ENCODE measurements at places on chromosomes 4 and X. TPM values are rescaled to one million over a fixed set of nuclear protein-coding genes. Genes with fewer than 3 reads are reported as not detected.

- no peak for DNase-seq
Measured at GRCh38 chr4:39873823-39874222, 103.9 kb downstream of the PDS5A start.

DNA sequence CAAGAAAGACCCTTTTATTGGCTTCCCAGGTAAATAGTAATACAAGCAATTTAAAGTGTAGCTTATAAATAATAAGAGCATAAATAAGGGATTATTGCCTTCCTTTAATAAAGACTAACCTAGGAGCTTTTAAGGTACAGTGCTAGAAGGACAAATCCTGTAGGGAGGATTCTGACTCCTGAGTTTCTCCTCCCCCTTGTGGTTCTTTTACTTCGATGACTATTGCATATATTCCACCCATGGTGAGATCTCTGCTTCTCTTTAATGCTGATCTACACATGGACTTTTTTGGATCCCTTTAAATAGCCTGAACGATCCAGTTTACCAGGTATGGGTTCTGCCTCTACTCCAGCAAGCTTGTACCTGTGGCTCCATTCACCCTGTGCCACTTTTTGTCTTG is 2.5 kb downstream of the GALNT7 start:
- peak; percentile 42 for DNase-seq

- DNase-seq: peak; percentile 16
Measured at GRCh38 chr4:42083816-42084215, 68.6 kb downstream of the BEND4 start.

GRCh38 chr4:8642651-8643321 is 50.2 kb downstream of the CPZ start:
- DNase-seq: no peak

DNA sequence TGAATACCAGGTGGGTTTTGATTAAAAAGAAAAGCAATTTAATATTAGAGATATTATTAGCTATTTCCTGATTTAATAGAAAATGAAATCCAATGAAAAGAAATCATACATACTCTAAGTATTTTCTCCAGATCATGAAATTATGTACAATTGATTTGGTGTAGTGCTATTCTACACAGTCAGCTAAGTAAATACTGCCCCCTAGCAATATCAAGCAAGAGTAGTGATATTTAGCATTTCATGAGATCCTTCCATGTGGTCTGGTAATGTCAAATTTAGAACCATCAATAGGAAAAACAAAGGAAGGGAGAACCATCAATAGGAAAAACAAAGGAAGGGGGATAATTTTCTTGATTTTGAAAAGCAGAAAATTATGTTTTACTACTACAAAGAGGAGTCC is 114.6 kb downstream of the TBCK start:
- DNase-seq: no peak

- DNase-seq: no peak
Measured at GRCh38 chr4:169440446-169440845, 169.7 kb upstream of the SH3RF1 start.

GRCh38 chr4:80963051-80963450 is 67.5 kb upstream of the BMP3 start:
- DNase-seq: peak; percentile 29

Gene CCDC110
- not detected for total RNA-seq

- DNase-seq: no peak
Measured at GRCh38 chr4:119693126-119693525, 64.5 kb upstream of the PDE5A start.

Gene SPANXB1
- total RNA-seq: 0.55 TPM

DNA sequence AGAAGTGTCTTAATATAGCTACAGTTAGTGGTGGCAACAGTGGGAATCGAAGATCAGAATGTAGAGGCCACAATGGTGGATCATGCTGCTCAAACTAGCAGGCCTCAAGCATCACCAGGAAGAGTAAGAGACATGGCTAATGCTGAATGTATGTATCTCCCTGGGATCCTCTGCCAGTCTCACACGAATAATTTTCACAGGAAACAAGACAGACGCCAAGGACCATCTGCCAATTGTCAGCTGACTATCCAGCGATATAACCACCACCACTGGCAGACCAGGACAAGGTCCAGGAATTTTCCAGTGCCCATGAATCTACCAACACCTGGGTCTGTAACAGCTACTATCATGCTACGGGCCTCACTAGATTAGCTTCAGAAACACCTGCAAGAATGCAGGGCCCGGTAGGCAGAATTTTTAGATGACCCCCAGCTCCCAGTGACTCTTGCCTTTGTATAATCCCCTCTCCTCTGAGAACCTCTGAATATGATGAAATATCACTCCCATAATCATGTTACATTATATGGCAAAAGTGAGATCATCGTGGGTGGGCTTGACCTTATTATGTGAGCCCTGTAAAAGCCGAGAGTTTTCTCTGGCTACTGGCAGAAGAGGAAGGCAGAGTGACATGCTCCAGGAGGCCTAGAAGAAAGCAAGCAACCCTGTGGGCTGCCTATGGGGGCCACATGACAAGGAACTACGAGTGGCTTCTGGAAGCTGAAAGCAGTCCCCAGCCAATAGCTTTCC is 429.8 kb downstream of the BCOR start:
- DNase-seq: no peak

Gene EPGN
- total RNA-seq: not detected

- no peak for DNase-seq
Measured at GRCh38 chr4:88158038-88158488, 376 bp downstream of the ABCG2 start.

Gene STARD8
- 7.1 TPM for total RNA-seq

Gene CYLC1
- total RNA-seq: not detected

Gene SLITRK2
- total RNA-seq: not detected

DNA sequence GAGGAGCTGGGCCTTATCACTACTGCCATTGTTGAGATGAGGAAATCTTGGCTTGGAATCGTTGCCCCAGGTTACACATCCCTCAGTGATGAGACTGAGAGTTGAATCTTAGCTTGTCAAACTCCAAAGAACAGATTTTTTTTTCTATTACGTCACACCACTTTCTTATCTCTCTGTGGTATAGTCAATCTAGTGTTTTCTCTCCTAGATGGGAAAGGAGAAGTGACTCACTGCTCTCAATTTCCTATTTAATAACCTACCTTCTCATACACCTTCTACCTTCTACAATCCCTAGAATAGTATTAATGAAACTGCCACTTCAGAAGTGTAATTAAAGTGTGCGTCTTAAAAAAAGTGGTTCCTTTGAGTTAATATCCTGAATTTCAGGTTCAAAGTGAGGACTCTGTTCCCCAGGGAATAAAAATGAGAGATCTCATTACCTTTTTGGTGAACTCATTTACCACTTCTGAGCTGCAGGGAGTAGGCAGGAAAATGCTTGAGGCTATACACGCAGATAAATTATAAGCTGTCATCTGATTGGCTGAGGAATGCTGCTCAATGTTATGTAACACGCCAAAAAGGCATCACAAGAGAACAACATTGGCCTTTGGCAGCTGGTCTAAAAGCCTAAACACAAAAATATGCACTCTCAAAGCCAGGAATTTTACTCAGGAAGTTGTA is 59.3 kb downstream of the MAD2L1 start:
- DNase-seq: peak; percentile 58

DNA sequence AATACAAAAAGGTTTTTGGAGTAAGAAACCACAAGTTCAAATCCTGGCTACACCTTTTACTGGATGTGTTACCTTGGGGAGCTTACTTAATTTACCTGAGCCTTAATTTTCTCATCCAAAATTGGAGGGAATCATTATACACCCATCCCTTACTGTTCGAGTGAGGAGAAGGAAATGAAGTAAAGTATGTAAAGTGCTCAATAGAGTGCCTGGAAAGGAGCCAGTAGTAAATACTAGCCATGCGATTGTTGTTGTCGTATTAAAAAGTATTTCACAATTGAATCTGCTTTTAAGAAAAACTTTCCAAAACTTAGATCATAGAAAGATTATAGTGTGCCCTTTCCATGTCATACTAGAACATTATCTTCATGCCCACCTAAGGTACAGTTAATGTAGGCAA is 124.5 kb downstream of the ATXN3L start:
- no peak for DNase-seq

- no peak for DNase-seq
Measured at GRCh38 chr4:20255823-20256222, 4.1 kb downstream of the SLIT2 start.

Gene IL3RA
- not detected for total RNA-seq

DNA sequence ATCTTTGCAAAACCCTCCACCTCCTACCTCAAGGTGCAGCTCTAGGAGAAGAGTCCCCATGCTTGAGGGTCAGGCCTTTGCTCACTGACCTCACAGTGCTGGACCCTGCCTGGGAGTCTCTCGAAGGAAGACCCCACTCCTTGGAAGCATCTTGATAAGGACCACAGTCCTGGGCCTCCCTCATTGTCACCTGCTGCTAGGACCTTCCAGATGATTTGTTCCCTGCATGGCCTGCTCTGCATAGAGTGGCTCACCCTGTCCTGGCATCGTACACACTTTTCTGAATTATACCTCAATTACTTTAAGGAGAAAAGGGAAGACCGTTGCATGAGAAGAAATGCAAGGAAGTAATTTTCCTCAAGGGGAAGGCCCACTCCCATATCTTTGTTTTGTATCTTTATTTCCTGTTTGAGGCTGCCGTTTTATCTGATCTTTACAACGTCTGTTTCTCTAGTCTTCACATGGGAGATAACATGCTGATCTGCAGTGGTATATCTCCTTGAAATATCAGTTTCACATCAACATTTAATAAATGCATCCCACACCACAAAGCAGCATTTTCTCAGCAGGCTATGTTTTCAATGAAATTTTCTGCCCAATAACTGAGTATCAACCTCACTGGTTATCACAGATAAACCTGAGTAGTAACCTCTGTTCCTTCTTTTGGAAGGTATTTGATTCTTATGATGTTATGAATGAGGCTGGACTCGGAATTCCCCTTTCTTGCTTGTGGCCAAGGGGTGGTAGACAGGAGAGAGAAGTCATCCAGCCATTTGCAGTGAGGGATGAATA is 15.0 kb upstream of the AKAP17A start:
- DNase-seq: no peak

- no peak for DNase-seq
Measured at GRCh38 chr4:171813526-171814250, 484 bp downstream of the GALNTL6 start.

Gene UGT2A3
- total RNA-seq: not detected

Gene POU4F2
- total RNA-seq: not detected

GRCh38 chrX:39627257-39627656 is 470.5 kb downstream of the BCOR start:
- DNase-seq: no peak
